Breast epithelium (tissue), 4 donors: ENCODE measurements at places on chromosomes 12 and 14.

- DNase-seq: no peak
These were observed 702.9 kb downstream of the TRHDE start for GRCh38 chr12:72974954-72975555.

- DNase-seq: no peak
These were observed 2.0 kb upstream of the GAPDH start for GRCh38 chr12:6532051-6532926.

GRCh38 chr12:75294336-75294735, 35.8 kb downstream of the CAPS2 start:
- DNase-seq: no peak

- no peak for DNase-seq
These were observed 21.1 kb upstream of the PGF start for GRCh38 chr14:74976264-74977113.

DNA sequence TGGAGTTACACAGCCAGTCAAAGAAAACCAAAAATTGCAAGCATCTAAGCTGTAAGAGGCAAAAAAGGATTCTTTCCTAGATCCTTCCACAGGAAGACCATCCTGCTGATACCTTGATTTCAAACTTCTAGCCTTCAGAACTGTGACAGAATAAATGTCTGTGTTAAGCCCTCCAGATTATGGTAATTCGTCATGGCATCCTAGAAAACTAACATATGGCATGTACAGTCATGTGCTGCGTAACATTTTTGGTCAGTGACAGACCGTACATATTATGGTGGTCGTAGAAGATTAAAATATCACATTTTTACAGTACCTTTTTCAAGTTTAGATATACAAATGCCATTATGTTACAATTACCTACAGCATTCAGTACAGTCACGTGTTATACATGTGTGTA, 660.9 kb upstream of the LMO3 start:
- no peak for DNase-seq

GRCh38 chr12:130807309-130807708, 31.7 kb downstream of the STX2 start:
- no peak for DNase-seq

DNA sequence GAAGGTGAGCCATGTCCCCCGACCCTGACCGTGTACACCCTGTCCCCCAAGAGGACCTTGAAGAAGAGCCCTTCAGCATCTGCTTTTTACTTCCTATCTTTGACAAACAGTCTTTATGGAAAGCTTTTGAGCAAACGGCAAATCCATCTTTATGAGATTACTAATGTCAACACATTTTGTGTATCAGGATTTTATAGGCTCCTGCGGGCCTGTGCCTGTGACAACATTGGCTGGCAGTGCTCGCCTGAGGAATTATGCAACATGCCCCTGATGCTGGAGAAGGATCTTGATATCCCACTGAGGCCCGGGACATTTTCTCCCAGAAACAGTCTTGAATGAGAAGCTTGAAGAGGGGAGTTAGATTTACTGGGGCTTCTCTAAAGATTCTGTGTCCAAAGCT, 416.5 kb downstream of the NRXN3 start:
- DNase-seq: no peak

GRCh38 chr12:103903993-103904392, 26.2 kb upstream of the HSP90B1 start:
- no peak for DNase-seq

DNA sequence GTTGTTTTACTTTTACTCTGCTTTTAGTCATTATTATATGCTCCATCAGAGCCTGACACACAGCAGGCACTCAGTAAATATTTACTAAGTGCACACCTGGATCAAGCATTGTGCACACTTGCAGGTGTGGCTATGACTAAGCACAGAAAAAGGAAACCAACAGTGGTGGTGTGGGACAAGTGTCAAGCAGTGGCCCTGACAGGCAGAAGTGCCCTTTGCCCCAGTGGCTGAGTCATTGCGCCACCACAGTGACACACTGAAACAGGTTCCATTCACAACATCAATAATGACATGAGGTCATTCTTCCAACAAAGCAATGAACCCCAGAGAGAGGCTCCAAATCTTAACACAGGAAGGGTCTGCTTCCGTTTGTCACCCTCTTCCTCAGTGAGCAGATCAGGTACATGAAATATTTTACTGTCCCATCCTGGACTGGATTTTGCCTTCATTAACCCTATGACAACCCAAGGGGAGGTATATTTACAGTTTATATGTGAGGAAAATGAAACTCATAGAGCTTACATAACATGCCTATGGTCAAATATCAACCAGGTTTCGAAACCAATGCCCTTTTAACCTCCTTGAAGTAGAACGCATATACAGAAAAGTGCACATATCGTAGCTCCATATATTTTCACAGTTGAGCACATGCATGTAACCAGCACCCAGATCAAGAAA, 82.6 kb upstream of the GTF2A1 start:
- DNase-seq: peak; percentile 52

DNA sequence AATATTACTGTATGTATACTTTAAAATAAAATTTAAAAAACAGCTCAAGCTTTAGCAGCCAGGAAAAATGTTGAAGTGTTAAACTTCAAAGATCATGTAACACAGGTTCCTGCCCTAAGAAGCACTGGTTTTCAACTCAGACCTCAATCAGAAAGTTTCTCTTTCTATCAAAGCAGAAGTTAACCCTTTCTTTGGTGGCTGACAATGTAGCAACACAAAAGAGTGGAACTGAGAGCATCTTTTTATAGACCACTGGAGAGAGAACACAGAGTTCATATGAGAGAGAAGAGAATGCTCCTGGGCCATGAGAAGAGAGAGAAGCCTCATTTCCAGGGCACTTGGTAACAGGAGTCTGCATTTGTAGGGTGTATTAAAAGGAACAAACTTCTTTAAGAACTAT, 42.2 kb upstream of the KTN1 start:
- no peak for DNase-seq
